ENCODE measurements at places on chromosomes 16 and 17.

- no peak for DNase-seq
Observed at GRCh38 chr17:46148247-46148646, 45.0 kb downstream of the KANSL1 start.

GRCh38 chr17:30116345-30116660, 313 bp upstream of the NSRP1 start:
- DNase-seq: no peak

GRCh38 chr16:3770530-3770929, 53.2 kb upstream of the TRAP1 start:
- no peak for DNase-seq

GRCh38 chr16:66881014-66881417, 701 bp downstream of the PDP2 start:
- DNase-seq: no peak

DNA sequence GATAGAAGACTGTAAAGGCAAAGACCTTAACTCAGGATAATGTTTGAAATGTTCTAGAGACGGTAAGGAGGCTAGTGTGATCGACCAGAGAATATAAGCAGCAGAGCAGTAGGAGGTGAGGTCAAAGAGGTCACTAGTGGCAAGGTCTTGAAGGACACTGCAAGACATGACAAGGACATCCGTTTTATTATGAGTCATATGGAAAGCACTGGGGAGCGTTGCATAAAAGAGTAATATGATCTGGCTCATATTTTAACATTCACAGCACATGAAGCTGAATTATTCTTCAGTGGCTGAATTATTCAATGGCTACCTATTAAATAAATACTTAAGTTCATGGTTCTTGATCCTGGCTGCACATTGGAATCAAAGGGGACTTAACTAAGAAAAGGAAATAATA, 123.7 kb downstream of the SOX9 start:
- no peak for DNase-seq

DNA sequence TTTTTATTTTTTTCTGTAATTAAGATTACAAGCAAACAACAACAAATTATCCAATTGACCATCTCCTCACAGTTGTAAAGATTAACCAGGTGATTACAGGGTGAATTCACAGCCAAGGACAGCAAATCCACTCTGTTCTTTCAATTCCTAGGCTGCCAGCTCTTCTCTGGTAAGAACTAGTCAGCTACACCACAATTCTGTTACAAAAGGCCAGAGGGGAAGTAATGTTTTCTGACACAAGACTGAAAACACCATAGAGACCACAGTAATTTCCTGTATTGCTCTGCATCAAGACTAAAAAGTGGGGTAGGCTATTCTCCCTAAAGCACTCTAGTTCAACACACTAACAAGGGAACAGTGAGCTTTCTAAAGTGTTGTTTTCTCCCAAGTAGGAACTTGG, 10.6 kb downstream of the CA10 start:
- no peak for DNase-seq
